ENCODE measurements at places on chromosomes 1 and 21.

DNA sequence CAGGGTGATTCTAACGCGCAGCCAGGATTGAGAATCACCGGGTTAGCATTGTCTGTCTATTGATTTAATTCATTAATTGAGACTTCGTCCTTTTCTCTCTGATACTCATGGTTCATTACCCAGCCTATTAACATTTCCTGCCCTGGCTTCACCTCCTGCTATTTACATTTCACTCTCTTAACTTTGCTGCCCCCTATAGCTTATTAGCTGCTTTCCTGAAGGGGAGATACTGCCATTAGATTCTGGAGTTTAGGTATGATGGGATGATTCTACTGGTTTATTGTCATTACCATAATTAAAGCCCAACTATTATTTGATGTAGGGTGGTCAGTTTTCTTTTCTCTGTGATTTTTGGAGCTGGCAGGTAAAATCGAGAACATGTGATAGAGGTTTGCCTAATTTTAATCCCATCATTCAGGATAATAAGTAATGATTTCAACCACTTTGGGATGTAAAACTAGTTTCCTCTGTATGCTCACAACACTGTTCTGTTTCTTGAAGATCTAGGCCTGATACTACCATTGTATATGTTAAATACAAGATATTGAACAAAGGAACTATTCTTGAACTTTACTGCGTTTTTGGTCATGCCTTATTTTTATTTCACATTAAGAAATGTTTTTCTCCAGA, 6.4 kb downstream of the PPP2R5A start:
- no peak for DNase-seq

GRCh38 chr1:54156201-54156600, 3.4 kb upstream of the CDCP2 start:
- DNase-seq: no peak

- DNase-seq: no peak
Measured at GRCh38 chr1:77513839-77514763, 168.4 kb downstream of the ZZZ3 start.

DNA sequence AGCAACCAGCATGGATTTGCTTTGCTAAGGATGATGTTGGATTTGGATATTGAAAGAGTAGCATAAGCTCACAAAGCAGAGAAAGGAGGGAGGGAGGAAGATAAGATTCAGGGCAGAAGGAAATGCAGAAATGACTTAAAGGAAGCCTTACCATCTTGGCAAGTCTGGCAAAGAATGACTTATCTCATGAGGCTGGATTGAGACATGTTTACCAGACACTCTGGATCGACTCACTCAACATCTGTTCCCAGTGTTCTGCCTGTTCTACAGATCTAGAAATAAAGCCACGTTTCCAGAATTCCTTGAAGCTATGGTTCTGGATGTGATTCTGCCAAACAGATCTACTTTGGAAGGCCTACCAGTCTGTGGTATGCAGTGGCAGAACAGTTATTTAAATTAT, 38.8 kb upstream of the CTBS start:
- DNase-seq: no peak

DNA sequence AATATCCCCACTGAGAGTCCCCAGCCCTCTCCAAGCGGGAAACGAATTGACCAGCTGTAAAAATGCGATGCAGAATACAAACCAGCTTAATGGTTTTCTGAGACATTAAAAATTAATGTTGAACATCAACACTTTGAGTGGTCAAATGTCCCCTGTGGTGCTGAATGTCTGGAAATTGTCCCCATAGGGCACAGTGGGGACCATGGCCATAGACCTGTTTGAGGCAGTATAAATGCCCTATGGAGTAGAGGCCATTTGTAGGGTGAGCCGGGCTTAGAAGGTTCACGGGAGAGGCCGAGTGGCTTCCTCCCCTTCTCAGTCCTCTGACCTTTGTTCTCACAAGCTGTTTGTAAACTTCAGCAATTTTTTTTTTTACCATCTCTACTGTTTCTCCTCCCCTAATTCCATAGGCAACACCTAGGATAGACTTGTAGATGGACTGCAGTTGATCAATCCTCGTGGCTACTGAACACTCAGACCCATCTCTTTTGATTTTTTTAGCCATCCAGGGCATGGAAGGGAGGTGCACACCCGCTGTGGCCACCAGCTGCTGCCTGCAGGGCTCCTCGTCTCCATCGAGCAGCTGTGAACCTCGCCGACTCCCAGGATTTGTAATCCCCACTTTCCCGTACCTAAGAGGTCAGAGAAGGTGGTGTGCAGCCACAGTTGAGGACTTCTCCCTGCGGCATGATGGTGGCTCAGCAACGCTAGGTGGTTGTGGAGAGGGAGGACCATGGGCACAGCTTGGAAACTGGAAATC, 41.0 kb downstream of the KAZN start:
- no peak for DNase-seq

- DNase-seq: no peak
Measured at GRCh38 chr1:55448261-55448660, 233.1 kb upstream of the USP24 start.

GRCh38 chr1:97038410-97038809, 316.8 kb downstream of the PTBP2 start:
- DNase-seq: no peak

Data from omental fat pad (tissue), 4 donors.